CD8-positive, alpha-beta memory T cell (primary cell): ENCODE measurements at places on chromosomes 5 and 9. TPM values are rescaled to one million over a fixed set of nuclear protein-coding genes. Genes with fewer than 3 reads are reported as not detected.

CNTFR gene
- not detected for total RNA-seq

SPTAN1 gene
- 195 TPM for total RNA-seq

EDIL3 gene
- total RNA-seq = not detected

PCDHB2 gene
- total RNA-seq = not detected

PPIC gene
- total RNA-seq = not detected

CDC20B gene
- 0.16 TPM for total RNA-seq

GRCh38 chr5:137838976-137839375 lies 28.7 kb upstream of the MYOT start:
- no peak overlapping the region for H3K27ac ChIP-seq
- H3K27me3 ChIP-seq = no peaks in the 10 kb centered on the region
- H3K4me1 ChIP-seq = no peaks in the 10 kb centered on the region
- H3K36me3 ChIP-seq = no peaks in the 10 kb centered on the region
- H3K4me3 ChIP-seq = no peak overlapping the region

DNA sequence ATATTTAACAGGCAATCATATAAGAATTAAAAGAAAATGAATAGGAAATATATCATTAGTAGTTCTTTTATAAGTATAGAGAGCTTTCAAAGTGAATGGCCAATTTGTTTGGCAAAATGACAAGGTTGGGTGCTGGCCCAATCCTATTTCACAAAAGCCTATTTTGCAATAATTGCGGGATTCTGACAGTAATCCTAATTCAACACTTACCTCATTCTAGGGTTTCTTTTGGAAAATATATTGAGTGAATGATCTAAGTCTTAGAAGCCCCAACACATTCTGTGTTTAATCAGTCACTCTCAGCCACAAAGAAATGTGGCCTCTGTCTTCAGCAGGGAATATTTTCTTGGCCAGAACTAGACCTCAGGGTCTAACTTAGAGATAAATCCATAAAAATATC lies 835.9 kb upstream of the ZNF608 start:
- H3K36me3 ChIP-seq = no peaks in the 10 kb centered on the region
- H3K4me3 ChIP-seq = no peak overlapping the region
- no peaks in the 10 kb centered on the region for H3K27me3 ChIP-seq
- H3K27ac ChIP-seq = no peak overlapping the region
- H3K4me1 ChIP-seq = no peaks in the 10 kb centered on the region

DNA sequence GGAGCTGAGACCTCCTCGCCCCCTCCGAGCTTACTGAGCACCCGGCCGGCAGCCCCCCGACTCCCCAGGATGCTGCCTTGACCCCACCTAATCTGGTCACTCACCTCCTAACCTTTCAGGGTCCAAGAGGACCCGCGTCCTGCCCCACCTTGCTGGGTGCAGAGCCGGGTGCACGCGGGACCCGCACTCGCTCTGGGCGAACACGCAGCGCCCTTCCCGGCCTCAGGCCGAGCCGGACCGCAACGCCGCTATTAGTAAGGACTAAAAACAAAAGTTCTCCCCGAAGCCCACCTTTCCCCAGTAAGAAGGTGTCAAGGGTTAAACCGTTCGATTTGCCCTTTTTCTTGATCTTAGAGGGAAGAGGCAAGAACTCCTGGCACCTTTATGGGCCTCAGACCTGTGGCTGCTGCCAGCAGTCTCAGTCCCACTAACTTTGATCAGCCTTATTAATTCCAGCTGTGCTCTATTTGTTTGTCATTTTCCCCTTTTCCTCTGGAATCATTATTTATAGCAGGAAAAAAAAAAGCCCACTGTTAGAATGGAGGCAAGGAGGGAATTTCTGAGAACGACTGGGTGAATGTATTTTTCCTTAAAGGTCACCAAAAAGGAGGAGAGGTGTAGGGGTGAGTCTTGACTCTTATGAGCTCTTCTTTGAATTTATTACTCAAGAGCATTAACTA lies 10.5 kb downstream of the IRX2 start:
- no peak overlapping the region for H3K27ac ChIP-seq
- DNase-seq = no peak
- no peak overlapping the region for H3K4me3 ChIP-seq
- H3K4me1 ChIP-seq = no peaks in the 10 kb centered on the region
- H3K36me3 ChIP-seq = no peaks in the 10 kb centered on the region

GRCh38 chr5:153941265-153941664 lies 97.4 kb downstream of the FAM114A2 start:
- H3K36me3 ChIP-seq = no peaks in the 10 kb centered on the region
- H3K27me3 ChIP-seq = no peaks in the 10 kb centered on the region
- no peak for DNase-seq
- no peak overlapping the region for H3K4me3 ChIP-seq

GRCh38 chr9:109912726-109913460 lies 132.9 kb downstream of the PALM2AKAP2 start:
- H3K27ac ChIP-seq = no peak overlapping the region
- no peaks in the 10 kb centered on the region for H3K36me3 ChIP-seq
- no peak for DNase-seq
- H3K4me3 ChIP-seq = no peak overlapping the region

DNA sequence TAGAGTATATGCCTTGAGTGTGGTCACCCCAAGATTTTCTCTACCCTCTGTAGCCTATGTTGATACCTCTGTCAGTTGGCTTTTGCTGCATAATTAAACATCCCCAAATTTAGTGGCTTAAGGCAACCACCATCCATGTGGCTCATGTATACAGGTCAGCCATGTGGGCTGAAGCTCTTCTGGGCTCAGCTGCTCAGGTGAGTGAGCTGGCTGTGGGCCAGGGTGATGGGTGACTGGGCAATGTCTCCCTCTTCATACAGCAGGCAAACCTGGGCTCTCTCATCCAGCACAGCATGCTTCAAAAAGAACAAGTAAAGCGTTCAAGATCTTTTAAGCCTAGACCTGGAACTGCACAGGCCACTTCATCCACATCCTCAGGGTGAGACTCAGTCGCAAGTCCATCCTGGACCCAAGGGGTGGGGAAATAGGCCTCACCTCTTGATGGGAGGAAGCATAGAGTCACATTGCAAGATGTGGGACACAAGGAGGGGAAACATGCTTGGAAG lies 188.2 kb upstream of the TAS2R1 start:
- no peaks in the 10 kb centered on the region for H3K27me3 ChIP-seq
- H3K27ac ChIP-seq = no peak overlapping the region
- H3K4me1 ChIP-seq = no peaks in the 10 kb centered on the region
- H3K36me3 ChIP-seq = no peaks in the 10 kb centered on the region
- no peak overlapping the region for H3K4me3 ChIP-seq

- H3K4me3 ChIP-seq = no peak overlapping the region
- no peaks in the 10 kb centered on the region for H3K27me3 ChIP-seq
- H3K4me1 ChIP-seq = no peaks in the 10 kb centered on the region
- no peaks in the 10 kb centered on the region for H3K36me3 ChIP-seq
Measured at GRCh38 chr9:17064558-17064957, 70.3 kb upstream of the CNTLN start.

- no peaks in the 10 kb centered on the region for H3K27me3 ChIP-seq
- H3K4me3 ChIP-seq = no peak overlapping the region
- H3K4me1 ChIP-seq = peaks cover 13% of the 10 kb centered on the region
- no peak overlapping the region for H3K27ac ChIP-seq
- no peaks in the 10 kb centered on the region for H3K36me3 ChIP-seq
Measured at GRCh38 chr5:119032656-119033055, 38.2 kb upstream of the DMXL1 start.

GRCh38 chr9:13646500-13647021 lies 367.1 kb upstream of the MPDZ start:
- H3K4me1 ChIP-seq = no peaks in the 10 kb centered on the region
- H3K27ac ChIP-seq = no peak overlapping the region
- DNase-seq = no peak

- H3K27ac ChIP-seq = no peak overlapping the region
- no peaks in the 10 kb centered on the region for H3K4me1 ChIP-seq
- H3K4me3 ChIP-seq = no peak overlapping the region
- no peak for DNase-seq
- H3K27me3 ChIP-seq = no peaks in the 10 kb centered on the region
Measured at GRCh38 chr9:126240835-126241234, 85.8 kb upstream of the MVB12B start.

- no peaks in the 10 kb centered on the region for H3K36me3 ChIP-seq
- H3K27ac ChIP-seq = no peak overlapping the region
- no peaks in the 10 kb centered on the region for H3K4me1 ChIP-seq
- DNase-seq = no peak
- no peak overlapping the region for H3K4me3 ChIP-seq
Measured at GRCh38 chr5:42767491-42768105, 11.0 kb downstream of the CCDC152 start.

DNA sequence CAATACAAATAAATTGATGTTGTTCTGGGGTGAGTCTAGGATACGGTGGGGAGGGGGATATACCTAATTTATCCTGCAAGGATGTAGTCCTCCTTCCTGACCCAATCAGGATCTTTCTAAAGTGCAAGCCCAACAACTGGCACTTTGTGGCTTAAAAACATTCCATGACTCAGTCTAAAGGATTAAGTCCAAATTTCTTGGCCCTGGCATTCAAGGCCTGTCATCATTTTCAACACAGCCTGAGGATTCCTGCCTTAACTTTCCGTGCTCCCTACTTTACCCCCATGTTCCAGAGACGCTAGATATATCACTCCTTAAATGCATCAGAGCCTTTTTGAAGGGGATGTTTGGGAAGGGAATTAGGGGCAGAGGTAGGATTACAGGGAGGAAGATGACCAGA lies 1.0 kb downstream of the FAM221B start:
- H3K27me3 ChIP-seq = no peaks in the 10 kb centered on the region
- H3K4me3 ChIP-seq = no peak overlapping the region
- H3K36me3 ChIP-seq = no peaks in the 10 kb centered on the region
- H3K4me1 ChIP-seq = peaks cover 14% of the 10 kb centered on the region
- no peak for DNase-seq
- H3K27ac ChIP-seq = no peak overlapping the region
